ENCODE measurements at places on chromosomes 3 and 15.

GRCh38 chr15:58699769-58700168 is 49.7 kb downstream of the ADAM10 start:
- DNase-seq = no peak

DNA sequence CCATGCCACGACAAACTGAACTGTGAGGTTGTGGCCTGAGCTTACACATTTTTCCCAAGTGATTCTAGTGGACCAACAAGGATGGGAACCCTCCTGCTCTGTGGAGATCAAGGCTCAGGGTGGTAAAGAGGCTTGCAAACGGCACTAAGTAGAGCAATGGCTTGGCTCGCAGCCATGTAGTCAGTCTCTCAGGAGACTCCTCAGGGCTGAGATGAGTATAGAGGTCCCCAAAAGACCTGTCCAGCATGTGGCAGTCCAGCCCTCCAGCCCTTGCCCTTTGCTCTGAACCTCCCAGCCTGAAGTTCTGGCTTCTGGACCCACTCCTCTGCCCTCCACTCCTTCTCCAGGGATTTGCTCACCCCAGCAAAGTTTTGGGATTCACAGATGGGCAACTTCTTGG is 8.3 kb upstream of the CAMP start:
- no peak for DNase-seq

DNA sequence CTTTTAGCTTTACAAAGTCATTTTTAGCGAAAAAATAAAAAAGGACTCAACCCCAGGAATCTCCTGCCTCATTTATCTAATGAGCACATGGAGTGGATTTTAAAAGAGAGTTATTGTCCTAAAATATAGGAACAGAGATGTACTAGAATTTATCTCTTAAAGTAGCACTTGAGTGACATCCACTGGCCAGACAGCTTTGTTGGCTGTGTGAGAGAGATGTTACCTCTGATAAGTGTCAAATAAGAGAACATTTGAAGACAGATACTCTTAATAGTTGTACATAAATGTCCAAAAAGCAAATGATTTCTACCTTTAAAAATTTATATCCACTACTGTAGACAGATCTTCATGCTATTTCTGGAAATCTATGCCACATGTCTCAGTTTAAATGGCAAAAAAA is 12.3 kb upstream of the MFSD1 start:
- DNase-seq = no peak

DNA sequence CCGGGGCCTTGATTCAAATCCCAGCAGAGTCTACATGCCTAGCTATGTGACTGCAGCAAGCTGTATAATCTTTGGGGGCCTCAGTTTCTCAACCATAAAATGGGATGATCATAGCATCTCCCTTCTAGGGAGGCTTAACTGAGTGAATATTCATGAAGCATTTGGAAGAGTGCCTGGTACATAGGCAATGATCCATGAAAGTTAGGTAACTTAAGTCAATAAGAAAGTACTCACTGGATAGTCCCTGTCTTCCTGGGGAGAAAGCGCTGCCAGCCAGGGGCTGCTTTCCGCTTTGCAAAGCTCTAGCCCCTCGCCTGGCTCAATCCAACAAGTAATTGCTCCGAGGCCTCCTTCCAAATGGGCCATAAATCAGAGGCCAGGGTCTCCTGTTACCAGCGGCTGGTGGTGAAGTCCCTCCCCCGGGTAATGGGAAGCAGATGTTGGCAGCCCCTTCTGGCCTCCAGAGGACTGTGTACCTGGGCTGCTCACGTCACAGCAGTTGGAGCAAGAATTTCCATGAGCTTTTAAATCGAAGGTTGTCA is 521.9 kb upstream of the PROK2 start:
- no peak for DNase-seq

DNA sequence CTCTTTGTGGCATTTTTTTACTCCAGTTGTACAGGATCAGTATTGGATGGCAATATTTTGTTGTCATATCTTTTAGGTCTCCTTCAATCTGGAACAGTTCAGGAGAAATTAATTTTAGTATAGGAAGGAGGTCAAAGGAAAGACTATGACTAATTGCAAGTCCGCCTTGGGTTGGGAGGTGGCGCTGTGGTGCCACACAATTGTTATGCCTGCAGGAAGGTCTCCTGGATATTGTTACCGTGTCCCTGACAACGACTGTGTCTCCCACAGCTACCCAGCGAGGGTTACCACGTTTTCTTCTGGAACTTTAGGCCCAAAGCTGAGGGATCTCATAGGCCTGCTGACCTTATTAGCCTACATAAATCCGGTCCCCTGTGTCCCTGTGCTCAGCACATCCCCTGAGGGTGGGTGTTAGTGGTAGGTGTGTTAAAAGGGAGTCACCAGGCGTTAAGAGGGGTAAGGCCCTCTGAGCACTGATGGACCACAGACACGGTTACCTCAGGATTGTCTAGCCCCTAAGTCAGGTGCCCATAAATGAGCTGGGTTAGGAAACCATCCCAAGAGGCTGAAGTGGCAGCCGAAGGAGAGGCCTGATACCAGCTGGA is 31.5 kb downstream of the KCNAB1 start:
- DNase-seq = peak; percentile 16

GRCh38 chr3:153967260-153967659 is 153.9 kb upstream of the ARHGEF26 start:
- DNase-seq = no peak

- DNase-seq = no peak
Observed at GRCh38 chr3:31290046-31290445, 242.7 kb upstream of the STT3B start.

GRCh38 chr15:77036537-77037387 is 34.1 kb downstream of the TSPAN3 start:
- DNase-seq = no peak

GRCh38 chr15:48244921-48245320 is 38.8 kb downstream of the SLC12A1 start:
- no peak for DNase-seq

DNA sequence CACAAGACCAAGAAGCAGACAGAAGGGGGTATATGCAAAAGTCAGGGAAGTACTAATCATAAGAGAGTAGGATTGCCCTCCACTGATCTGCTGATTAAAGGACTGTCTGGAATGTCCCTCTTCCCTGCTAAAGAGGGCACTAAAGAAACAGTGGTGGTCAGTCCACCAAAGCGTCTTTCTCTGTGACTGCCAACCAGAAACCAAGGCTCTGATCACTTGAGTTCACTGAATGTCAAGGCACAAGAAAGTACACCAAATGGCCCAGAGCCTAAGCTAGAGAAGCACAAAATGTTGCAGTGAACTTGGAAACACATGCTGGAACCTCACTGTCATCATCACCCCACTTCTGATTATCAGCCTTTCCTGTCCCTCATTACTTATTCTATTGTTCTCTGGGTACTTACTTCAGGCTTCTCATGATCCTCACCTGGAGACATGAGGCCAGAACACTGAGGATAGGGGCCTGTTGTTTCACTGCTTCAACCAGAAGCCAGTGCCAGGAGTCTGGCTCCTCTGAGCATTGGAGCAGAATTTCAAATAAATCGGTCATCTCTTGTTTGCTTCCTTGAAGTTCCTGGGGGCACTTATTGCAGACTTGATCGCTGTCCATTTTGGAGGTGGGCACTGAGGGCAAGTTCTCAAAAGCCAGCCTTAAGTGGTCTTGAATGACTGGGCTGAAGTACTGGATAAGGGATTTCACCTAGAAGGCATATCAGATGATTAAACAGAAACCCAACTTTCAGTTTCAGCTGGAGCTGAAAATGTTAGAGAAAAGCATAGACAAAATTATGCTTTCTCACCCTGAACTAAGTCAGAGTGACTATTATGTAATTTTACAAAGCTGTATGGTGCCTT is 58.9 kb downstream of the EIF3J start:
- no peak for DNase-seq

DNA sequence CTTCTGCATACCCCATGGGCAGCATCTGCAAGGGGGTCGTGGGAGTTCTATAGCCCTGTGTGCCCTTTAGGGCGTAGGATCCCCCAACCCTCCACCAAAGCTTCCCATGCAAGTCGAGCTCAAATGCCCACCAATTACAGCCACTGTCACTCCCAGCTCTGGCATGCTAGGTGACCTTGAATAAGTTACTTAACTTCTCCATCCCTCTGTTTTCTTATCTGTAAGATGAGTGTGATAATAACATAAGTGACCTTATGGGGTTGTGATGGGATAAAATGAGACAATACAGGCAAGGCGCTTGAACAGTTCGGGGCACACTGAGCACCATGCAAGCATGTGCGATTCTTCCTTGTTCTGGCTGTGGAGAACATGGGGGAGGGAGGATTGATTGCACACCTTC is 74.8 kb upstream of the POMGNT2 start:
- DNase-seq = no peak

- DNase-seq = no peak
Observed at GRCh38 chr3:136042608-136043221, 77.2 kb downstream of the PPP2R3A start.

GRCh38 chr15:98868564-98868963 is 139.0 kb downstream of the PGPEP1L start:
- DNase-seq = no peak

DNA sequence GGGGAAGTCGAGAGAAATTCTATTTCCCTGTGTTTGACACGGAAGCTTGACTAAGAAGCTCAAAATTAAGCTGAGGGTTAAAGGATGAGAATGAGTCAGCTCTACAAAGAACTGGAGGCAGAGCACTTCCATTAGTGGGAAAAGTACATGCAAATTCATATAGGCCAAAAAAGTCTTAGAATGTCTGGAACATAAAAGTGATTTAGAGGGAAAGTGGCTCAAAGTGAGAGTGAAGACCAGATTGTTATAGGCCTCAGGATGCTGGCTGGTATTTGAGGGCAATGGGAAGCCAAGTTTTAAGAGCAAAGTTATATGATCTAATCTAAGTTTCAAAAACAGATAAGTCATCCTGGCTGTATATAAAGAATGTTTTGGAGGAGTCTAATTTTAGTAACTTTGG is 857.3 kb downstream of the NAALADL2 start:
- DNase-seq = no peak

GRCh38 chr3:22582266-22582665 is 620.9 kb upstream of the UBE2E2 start:
- no peak for DNase-seq

DNA sequence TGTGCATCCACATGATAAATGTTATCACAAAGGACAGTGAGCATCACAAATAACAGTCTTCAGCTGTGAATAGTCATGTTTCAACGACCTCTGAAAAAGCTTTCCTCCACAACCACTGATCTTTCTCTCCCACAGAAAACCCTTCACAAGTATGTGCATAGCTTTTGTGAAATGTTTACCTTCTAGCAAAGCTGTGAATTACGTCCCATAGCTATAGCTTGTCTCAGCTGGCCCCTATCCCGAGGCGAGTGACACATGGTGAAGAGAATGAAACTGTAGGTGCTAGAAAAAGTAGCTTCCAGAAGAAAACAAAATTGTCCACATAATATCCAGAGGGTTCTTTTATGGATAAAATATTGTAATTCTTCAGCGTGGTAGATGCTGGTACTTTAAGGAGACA is 182.0 kb downstream of the FGF12 start:
- DNase-seq = no peak

DNA sequence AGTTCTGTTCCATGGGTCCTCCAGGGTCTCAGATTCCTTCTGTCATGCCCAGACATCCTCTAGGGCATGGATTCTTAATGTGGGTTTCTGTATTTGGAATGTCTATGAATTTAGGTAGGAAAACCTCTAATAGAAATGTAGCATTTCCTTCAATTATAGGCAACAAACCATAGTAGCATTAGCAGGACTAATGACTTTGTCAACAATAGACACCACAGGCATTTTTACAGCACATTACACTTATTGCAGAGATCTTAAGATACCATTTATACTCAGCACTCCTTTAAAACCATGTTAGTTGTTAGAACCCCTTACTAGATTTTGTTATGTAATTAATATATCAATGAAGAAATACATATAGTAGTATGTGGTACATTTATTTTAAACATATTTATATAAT is 77.8 kb upstream of the TBC1D5 start:
- no peak for DNase-seq

GRCh38 chr3:28667646-28668621 is 319.3 kb upstream of the AZI2 start:
- peak; percentile 3 for DNase-seq

GRCh38 chr3:124292329-124292728 is 300.4 kb upstream of the ROPN1 start:
- no peak for DNase-seq

Data from stimulated activated CD4-positive, alpha-beta T cell treated with anti-CD3 and anti-CD28 coated beads, Interleukin-2, amount 100 ng/mL, for 4 hours (primary cell).